ENCODE measurements at places on chromosomes 12 and 14.

- DNase-seq: peak; percentile 52
These were observed 203.4 kb downstream of the KIF26A start for GRCh38 chr14:104341532-104342434.

- no peak for DNase-seq
These were observed 37.3 kb upstream of the EML1 start for GRCh38 chr14:99755629-99756603.

DNA sequence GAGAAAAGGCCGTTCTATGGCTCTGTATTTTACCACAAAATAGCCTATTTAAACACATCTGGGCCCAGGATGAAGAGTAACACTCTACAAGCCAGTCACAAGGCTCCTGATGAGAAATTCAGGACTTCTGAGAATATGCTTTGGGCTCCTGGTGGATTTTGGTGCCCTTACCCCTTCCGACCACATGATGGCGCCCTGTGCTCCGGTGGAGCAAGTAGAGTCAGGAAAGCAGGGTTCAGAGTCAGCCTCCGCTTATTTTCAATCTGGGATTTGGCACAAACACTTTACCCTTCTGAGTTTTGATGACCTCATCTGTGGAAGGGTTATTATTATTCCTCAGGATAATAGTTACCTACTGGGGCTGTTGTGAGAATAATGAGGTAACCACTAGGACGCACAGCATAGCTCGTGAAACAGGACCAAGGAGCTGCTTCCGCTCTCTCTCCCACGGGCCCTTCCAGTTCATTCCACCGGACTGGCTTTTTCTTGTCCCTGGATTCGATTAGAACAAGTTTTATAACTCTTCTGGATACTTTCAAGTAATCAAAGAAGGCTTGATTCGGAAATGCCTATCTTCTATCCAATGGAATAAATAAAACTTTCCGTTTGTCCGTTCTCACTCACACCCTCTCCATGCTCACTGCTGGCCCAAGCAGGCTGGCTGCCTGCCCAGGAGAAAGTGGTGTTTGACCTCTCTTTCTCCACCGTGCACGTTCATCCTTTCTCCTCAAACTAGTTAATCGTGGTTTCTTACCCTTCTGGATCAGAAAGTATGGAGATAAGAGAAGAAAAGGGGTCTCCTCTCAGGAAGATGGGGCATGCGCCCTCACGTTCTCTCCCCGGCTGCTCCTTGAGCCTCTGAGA is 104.6 kb downstream of the GALC start:
- peak; percentile 22 for DNase-seq

DNA sequence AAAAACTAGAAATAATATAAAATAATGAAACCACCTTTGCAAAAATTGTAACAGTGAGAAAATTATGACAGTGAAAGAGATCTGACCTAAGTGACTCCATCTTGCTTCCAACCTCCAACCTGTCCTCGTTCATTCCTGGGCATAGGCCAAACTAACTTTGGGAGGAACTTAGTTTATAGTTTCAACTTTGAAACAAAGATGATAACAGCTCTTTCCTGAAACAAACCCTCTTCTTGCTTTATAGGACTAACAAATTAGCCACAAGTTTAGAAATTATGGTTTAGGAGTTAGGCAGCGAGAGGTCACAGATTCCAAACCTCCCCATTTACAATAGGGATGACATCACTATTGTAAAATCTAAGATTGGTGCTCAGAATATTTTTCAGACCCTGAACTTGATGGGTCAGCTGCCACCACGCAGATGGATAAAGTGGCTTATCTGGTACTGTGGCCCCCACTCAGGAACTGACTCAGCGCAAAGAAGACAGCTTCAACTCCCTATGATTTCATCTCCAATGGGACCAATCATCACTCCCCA is 32.8 kb upstream of the OR10AD1 start:
- no peak for DNase-seq

DNA sequence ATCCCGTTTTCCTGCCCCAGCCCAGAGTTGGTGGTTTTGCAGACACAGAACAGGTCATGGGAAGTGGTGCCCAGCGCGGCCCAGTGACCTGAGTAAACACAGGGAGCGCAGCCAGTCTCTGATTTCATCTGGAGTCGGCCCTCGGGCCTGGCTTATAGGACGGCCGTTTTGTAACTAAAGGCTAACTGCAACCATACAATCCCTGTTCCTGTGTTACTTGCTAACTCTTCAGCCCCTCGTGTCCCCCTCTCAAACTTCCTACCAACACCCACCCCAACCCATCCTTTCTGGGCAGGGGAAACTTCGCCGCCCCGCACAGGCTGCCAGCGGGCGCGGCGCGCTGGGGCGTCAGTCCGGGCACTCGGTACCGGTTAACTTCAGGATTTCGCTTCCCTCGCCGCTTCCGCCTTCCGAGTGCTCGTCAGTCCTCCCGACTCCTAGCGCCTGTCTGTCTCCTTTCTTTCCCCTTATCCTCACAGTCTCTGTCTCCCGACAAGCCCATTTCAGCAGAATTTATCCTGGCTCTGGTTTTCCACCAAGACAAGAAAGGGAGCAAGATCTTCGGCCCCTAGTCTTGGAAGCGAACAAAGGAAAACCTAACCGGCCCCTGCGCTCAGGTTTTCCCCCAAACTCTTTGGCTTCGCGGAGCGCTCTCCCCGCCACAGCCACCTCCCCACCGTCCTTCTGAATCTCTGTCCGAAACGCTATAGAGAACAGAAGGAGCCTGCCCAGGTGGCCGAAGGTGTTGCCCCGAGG is 2.0 kb downstream of the SIX1 start:
- DNase-seq: peak; percentile 25

DNA sequence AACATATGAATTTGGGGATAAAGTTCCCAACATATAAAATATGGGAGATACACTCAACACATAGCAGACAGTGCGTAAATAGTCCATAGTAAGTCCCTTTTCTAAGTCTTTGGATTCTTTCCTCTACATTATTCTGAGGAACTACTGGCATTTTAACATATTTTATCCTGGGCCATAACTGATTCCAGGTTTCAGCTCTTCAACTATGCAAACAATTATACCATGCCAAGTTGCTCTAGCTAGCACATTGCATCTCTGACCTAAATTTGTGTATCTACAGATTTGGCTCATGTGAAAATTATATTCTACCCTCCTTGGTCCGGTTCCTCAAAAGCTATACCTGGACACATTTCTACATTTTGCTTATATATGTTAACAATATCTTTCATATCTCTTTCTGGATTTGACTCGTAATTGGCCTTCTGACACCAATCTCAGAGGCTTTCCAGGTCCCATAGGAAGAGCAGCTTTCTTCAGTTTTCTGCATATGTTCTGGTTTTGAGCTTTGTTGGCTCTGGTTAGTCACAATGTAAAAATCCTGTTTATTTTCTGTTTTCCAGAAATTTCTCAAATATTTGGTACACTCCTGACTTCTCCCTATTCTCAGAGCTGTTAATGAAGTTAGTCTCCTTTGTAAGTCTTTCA is 305.4 kb downstream of the BMP4 start:
- DNase-seq: no peak

DNA sequence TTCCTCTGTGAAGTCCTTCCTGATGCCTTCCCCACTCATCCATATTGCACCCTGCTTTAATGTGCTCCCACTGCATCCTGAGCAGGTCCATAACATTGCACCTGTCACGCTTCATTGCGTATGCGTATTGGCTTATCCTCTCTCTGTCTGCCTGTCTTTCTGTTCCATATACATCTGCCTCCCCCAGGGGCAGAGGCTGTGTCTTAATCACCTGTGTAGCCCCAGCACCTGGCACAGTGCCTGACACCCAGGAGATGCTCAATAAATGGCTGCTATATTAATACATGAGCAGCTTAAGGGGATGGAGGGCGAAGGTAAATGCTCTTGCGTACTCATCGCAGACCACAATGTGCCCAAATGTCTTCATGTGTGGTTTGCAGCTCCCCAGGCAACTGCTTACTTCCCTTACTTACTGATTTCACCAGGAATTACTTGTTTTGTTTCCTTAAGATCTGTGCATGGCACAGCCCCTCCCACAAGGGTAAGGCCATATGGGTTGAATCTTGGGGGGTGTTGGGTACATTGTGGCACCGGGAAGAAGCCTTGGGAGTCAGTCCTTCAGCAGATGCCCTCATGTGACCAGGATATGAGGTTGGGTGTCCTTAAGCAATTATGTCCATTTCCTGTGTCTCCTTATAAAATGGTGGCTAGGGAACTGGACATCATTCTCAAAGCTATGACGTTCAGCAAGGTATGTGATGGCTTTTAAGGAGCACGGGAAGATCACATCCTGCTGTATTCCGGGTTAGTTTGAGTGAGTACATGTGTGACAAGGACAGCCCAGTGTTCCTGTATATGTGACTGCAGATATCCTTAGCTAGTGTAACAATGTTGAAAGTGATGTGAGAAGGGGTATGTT is 848 bp upstream of the CPNE6 start:
- DNase-seq: peak; percentile 14

DNA sequence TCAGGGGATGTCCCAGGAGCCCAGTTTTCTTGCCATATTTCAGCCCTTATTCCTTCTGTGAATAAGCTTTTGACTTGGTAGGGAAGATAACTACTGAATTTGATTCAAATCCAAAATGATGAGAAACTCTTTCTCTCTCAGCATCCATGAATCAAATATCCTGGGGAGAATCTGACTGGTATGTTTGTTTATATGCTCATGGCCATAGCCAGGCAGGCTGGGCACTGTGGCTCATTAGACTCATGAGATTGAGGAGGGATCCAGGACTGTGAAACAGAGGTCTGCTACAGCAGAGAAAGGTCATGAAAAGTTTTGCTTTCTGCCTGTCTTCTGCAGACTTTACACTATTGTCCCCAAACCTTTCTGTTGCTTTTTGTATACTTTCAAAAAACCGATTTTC is 346.4 kb upstream of the ATP2B1 start:
- DNase-seq: no peak

GRCh38 chr12:105270671-105271255 is 34.8 kb upstream of the APPL2 start:
- DNase-seq: no peak

GRCh38 chr12:6684609-6685008 is 4.6 kb downstream of the ZNF384 start:
- DNase-seq: peak; percentile 51

GRCh38 chr14:99534863-99535262 is 53.7 kb downstream of the CCNK start:
- no peak for DNase-seq

- peak; percentile 84 for DNase-seq
These were observed 5.2 kb downstream of the CALM1 start for GRCh38 chr14:90402016-90402415.

GRCh38 chr14:71597287-71597920 is 334.8 kb upstream of the RGS6 start:
- DNase-seq: no peak

GRCh38 chr12:92571844-92572543 is 130.8 kb upstream of the PLEKHG7 start:
- peak; percentile 2 for DNase-seq

DNA sequence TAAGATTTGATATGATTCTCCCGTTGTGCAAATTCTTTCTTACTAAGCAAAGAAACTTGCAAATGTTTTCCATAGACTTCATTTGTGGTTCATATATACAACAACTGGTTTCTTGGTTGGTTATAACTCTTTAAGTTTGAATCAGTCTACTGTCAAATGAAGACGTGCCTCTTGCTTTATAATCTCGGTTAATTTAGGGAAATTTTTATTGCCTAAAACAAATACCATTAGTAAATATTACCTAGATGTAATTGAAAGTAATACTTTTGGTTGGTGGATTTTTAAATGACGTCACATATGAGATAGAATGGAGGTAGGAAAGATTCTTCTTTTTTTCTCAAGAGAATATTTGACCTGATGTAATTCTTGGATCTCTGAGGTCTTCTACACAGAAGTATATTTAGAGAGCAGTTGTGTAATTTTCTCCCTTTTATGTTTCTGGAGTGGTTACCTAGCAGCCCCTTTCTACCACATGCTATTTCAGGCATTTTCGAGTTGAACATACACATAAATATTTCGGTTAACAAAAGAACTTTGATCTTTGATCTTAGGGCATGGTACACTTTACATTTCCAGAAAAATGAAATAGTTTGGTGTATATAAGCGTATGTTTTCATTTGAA is 1.7 kb downstream of the ATF7IP start:
- DNase-seq: peak; percentile 40

DNA sequence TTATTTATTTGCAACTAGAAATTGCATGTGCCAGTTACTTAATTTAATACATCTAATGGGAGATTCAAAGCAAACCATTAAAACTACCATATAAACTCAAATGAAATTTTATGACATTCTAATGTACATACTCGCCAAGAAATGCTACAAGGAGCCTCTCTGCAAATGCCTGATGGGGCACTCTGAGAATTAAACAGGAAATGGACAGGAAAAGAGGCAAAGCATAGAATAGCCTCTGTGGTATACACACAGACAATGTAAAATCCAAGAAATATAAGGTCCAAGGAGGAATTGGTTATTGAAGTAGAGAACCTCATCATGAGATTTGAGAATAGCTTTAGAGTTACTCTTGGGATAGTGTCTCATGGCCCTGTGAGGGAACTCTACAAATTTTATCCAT is 41.2 kb downstream of the RAB21 start:
- no peak for DNase-seq

DNA sequence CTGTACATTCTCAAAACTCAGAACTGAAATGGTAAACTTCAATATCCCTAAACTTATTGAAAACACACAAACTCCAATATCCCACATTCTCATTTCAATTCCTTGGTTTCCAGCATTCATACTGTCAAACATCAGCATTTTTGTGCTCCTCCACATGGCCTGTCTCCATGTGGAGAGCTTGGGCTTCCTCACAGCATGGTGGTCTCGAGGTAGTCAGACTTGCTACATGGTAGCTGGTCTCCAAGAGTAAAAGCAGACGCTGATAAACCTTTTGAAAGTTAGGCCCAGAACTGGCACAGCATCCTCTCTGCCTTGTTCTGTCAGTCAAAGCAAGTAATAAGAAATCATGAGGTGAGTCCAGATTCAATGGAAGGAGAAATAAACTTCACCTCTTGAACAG is 70.5 kb downstream of the VCPKMT start:
- no peak for DNase-seq

GRCh38 chr12:75913502-75914351 is 117.8 kb downstream of the PHLDA1 start:
- DNase-seq: no peak

GRCh38 chr14:103694572-103695026 is 20.7 kb downstream of the XRCC3 start:
- no peak for DNase-seq

DNA sequence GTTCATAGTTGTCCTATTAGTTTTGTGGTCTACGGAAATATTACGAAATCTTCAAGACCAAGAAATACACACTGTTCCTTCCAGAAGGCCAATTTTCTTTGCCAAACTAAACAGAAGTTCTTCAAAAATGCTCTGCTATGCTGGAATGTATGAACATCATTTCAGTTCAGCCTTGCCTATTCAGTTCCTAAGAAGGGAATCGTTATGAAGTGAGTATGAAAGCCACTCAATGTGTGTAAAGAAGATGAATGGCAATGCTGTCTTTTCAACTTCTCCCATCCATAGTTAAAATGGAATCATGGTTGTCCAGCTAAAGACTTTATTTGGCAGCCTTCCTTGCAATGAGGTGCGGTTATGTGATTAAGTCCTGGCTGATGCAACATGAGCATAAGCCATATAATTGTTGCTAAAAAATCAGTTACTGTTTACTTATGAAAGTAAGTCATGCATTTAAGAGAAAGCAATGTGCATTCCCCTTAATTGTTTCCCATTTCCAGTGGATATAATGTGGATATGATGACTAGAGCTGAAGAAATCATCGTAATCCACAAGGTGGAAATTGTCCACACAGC is 73.8 kb upstream of the PTPRR start:
- DNase-seq: no peak

Data from inflammatory macrophage (primary cell).